ENCODE measurements at places on chromosomes 3 and 15.

GRCh38 chr3:125141596-125142419 is 70.7 kb downstream of the SLC12A8 start:
- no peak for DNase-seq
- peaks cover 29% of the 10 kb centered on the region for H3K4me1 ChIP-seq
- H3K4me3 ChIP-seq: peak overlapping the region; percentile 29
- H3K27ac ChIP-seq: peak overlapping the region; percentile 61

DNA sequence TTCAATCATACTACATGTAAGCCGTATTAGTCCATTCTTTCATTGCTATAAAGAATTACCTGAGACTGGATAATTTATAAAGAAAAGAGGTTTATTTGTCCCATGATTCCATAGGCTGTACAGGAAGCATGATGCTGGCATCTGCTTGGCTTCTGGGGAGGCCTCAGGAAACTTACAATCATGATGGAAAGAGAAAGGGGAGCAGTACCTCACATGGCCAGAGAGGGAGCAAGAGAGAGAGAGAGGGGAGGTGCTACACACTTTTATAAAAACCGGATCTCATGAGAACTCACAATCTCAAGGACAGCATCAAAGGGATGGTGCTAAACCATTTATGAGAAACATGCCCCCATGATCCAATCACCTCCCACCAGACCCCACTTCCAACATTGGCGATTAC is 14.3 kb upstream of the CLASP2 start:
- no peaks in the 10 kb centered on the region for H3K4me1 ChIP-seq
- H3K27ac ChIP-seq: no peak overlapping the region
- no peaks in the 10 kb centered on the region for H3K36me3 ChIP-seq

DNA sequence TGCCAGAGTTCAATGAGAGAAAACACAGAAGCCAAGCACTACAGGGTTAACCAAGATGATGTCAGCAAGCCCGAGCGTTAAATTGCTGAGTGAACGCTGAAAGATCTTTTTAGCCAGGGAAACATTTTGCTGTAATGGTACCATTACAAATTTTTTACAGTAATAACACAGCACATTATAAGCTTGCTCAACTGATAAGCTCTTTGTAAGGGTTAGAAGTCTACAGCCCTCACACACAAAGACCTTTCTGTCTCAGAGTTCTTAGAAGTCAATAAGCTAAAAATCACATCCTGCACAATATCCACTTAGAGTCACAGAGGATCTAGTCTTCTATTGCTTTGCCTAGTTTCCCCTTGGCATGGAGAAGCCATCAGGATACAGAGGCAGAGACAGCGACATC is 29.9 kb downstream of the CHSY1 start:
- no peaks in the 10 kb centered on the region for H3K4me1 ChIP-seq
- H3K27ac ChIP-seq: no peak overlapping the region
- H3K4me3 ChIP-seq: no peak overlapping the region
- no peak for DNase-seq
- H3K27me3 ChIP-seq: no peaks in the 10 kb centered on the region
- no peaks in the 10 kb centered on the region for H3K36me3 ChIP-seq

- peaks cover 5% of the 10 kb centered on the region for H3K4me1 ChIP-seq
- peaks cover 41% of the 10 kb centered on the region for H3K36me3 ChIP-seq
- H3K27me3 ChIP-seq: no peaks in the 10 kb centered on the region
- H3K27ac ChIP-seq: no peak overlapping the region
These were observed 39.6 kb downstream of the SEMA6D start for GRCh38 chr15:47756872-47757271.

- no peaks in the 10 kb centered on the region for H3K4me1 ChIP-seq
- H3K4me3 ChIP-seq: no peak overlapping the region
- no peak overlapping the region for H3K27ac ChIP-seq
- no peaks in the 10 kb centered on the region for H3K27me3 ChIP-seq
- DNase-seq: no peak
- H3K36me3 ChIP-seq: no peaks in the 10 kb centered on the region
These were observed 66.2 kb downstream of the TAFA4 start for GRCh38 chr3:68866157-68866556.

Measured in tibial nerve (tissue), 4 donors.